ENCODE measurements at places on chromosomes 11 and 22.
A peak's percentile ranks its signal among the peaks of the same experiment; 100 is the strongest.

DNA sequence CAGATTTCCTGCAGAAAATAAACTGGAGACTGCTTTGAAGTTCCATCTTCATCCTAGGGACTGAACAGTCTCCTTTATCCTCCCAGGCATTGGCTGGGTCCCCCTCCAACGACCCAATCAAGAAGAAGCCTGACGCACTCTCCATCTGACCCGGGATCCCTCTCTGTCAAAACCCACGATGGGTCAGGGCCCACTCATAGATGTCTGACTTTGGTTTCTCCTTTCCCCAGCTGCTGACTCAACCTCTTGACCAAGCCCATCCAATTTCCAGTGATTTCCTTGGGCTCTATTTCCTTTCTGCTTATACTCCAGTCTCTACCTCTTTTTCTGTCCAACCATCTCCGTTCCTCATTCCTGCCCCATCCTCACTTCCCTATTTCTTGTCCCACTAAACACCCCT lies 189.7 kb downstream of the MIAT start:
- no peak for DNase-seq

GRCh38 chr11:47248304-47248663 lies 330 bp downstream of the ACP2 start:
- no peak for DNase-seq

GRCh38 chr11:33197915-33198727 lies 36.8 kb upstream of the CSTF3 start:
- DNase-seq, result no peak

DNA sequence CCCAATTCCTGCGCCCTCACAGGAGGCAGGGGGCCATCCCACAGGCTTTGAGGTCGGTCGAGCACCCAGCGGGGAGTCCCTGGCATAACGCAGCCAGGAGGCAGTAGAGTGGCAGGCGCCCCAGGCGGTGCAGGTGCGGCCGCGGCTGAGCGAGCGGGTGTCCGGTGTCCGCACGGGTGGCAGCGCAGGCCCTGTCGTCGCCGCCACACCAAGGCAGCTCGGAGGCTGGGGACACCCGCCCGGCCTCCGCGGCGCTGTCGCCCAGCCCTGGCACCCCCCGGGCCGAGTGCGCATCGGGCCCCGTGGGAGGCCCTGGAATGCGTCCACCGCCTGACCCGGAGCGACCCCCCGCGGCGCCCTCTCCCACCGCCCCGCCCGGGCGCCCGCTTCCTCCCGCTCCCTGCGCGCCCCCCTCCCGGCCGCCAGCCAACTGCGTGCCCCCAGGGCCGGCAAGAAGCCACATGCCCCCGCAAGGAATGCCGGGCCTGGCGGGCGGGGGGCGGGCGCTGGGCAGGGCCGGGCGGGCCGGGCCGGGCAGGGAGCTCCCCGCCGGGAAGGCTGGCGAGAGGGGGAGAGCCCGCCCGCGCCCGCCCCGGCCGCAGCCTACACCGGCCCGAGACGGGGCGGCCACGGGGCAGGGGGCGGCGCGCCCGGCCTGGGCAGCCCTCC lies 33.9 kb downstream of the PRDM11 start:
- peak; percentile 24 for DNase-seq

DNA sequence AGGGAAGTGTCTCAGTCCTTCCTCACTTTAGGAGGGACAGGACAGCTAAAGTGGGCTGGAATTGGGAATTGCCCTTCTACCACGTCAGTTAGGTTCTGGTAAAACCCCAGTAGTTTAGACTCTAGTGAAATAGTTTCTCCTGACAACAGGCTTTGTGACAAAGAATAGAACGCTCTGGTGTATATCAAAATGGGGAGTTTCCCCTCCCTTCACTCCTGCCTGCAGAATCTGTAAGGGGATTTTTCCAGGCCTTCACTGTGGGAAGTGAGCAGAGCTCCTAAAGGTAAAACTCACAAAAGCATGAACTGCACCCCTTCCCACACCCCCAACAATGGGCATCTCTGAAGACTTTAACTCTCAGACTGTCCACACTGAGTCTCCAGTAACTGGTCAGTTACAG lies 460.9 kb upstream of the LRRC4C start:
- no peak for DNase-seq

DNA sequence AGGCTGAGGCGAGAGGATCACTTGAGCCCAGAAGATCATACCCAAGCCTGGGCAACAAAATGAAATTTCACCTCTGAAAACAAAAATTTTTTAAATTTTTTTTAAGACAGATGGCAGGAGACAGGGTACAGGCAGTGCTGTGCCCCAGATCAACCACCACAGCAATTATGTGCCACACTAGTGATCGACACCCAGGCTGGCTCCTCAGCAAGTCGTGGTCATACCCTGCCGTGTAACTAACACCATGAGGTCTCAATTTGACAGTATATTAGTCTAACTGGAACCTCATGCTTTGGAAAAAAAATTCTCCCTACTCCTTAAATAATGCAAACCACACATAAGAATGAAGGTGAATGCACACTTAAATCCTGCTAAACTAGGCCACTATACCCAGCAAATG lies 8.3 kb downstream of the SF3A1 start:
- DNase-seq, result no peak

DNA sequence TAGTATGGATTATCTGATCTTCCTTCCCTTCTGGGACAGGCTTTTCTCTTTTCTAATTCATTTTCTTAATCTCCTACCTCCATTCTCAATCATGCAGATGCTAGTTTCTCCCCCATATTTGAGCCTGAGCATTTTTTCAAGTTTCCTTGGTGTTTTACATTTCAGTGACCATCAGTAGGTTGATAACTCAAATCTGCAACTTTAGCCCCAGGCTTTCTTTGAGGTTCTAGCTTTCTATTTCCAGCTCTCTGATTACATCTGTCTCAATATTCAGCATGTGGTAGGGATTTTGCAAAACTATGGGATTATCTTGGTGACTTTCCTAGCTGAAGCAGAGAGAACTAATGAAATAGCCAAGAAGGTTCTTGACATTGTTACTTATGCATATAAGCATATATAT lies 67.8 kb downstream of the ARHGEF12 start:
- no peak for DNase-seq

GRCh38 chr11:113286009-113286408 lies 28.4 kb upstream of the TTC12 start:
- no peak for DNase-seq

DNA sequence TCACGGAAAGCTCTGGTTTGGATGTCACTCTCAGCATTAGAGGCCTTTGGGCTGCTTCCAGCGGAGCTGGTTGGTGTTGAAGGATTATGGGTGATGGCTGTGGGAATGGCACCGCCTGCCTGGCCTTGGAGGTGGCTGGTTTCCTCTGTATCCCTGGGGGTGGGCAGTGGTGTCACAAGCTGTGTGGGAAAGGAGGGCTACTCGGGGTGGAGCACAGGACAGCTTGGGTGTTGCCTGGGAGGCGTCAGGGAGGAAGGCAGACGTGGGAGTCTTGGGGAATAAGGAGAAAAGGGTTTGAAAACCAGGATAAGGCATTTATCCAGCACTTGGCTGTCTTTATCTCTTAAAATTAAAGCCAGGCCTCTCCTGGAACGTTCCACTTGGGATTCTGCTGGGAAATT lies 71.8 kb downstream of the ADAMTS15 start:
- DNase-seq, result peak; percentile 10

DNA sequence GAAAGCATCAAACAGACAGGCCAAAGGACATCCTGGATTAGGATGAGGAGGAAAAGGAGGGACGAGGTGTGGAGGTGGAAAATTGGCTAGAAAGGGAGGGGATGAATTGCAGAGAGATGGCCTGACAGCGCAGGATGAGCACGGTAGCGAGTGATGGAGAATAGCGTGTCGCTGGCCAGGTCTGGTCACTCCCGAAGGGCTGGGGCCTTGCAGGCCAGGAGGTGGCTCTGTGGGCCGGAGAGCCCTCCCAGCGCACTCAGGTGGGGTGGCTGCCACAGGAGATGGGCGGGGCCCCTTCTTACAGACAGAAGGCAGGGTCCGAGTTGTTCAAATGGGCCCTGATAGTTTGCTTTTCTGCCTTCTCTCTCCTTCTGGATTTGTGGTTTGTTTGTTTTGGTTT lies 37.1 kb upstream of the THY1 start:
- DNase-seq, result no peak

- no peak for DNase-seq
These were observed 71.3 kb downstream of the PPP2R1B start for GRCh38 chr11:111694851-111695250.

DNA sequence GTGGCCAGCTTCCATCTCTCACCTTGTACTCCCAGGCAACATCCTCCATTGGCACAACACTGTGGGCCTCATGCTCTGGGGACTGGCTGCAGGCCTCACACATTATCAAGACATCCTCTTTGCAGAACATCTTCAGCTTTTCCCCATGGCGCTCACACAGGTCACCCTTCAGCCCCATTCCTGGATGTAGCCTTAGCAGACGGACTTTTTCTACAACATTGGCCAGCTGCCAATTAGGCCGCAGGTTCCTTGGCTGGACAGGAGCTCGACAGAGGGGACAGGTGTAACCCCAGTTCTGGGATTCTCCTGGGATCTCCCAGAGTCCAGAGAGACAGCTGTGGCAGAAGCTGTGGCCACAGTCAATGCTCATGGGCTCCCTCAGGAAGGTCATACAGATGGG lies 3.0 kb downstream of the TRIM68 start:
- no peak for DNase-seq

- DNase-seq, result peak; percentile 95
These were observed at the start of the genes DCDC1 and DNAJC24 for GRCh38 chr11:31369348-31370329. Gene DCDC1 (minus strand): TSS chr11:31369739. CDS start chr11:31328280, 41,459 bp downstream. Gene DNAJC24 (plus strand): TSS chr11:31369860. CDS start chr11:31370749, 889 bp downstream.

GRCh38 chr11:103926990-103927389 lies 109.5 kb upstream of the DDI1 start:
- no peak for DNase-seq

DNA sequence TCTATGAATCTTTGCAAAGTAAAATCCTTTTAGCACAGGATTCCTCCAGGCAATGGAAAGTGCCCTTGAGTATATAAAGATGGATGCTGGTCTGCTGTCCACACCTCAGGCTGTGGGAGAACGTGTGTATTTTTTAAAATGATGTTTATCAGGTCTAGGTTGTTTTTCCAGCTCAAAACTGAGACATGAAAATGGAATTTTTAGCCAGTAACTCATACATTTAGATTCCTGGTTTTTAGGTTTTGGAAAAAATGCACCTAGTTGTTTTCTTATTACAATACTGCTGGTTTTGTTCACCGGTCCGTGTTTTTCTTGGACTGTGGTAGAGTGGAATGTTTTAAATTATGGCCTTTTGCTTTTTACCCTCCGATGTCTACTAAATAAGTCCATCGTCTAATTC lies 554.7 kb downstream of the SOX6 start:
- DNase-seq, result no peak

DNA sequence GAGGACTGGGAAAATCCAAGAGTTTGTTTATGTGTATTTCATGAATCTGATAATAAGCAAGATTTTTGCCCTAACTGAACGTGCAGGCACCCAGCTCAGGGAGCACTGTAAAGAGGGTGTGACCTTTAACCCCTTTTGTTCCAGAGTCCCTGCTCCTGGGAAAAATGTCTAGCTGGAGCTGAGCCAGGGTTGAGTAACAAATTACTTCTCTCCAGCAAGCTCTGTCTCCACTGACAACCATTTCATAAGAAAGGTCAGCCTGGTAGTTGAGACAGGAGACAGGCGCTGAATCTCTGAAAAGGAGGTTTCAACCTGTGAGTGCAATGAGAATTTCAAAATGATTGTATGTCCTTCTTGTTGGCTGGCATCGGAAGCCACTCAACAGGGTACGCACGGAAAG lies 156.4 kb upstream of the NARS2 start:
- DNase-seq, result no peak

GRCh38 chr11:1889224-1889930 lies 2.3 kb downstream of the PRR33 start:
- DNase-seq, result peak; percentile 51

DNA sequence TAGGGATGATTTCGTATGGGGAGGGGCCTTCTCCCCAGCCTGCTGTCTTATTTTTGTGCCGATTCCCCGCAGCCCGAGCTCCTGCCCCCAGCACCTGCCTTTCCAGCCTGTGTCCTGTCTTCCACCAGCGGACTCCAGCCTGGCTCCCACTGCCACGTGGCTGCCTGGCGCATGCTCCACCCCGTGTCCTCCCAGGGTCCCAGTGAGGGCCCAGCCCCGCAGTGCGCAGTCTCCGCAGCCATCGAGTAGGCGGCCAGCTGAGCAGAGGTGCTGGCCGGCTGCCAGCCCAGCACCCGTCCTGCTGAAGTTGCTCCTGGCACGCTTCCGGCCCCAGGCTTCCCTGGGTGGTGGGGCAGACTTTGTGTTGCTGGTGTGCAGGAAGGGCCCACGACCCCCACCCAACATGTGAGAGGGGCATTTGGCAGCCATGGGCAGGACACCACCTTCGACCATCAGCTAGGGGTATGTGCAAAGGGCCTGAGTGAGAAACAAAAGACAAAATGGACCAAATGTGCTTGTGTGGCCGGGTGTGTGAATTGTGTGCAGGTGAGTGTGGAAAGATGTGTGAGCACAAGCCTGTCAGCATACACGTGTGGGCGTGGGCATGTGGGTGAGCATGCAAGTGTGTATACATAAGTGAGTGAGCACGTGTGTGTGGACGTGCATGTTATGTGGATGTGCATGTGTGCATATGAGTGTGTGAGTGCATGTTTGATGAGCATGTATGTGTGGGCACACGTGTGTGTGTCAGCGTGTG lies 55.9 kb downstream of the RTN4R start:
- peak; percentile 37 for DNase-seq

GRCh38 chr11:41320238-41320637 lies 139.2 kb downstream of the LRRC4C start:
- no peak for DNase-seq

GRCh38 chr11:28481616-28482480 lies 373.7 kb downstream of the METTL15 start:
- no peak for DNase-seq

All from mucosa of gallbladder (tissue), 1 donor.